ENCODE measurements at places on chromosomes 5 and 9. TPM values are rescaled to one million over a fixed set of nuclear protein-coding genes. Genes with fewer than 3 reads are reported as not detected.

GRXCR2 gene
- not detected for total RNA-seq

LSM11 gene
- 72.3 TPM for total RNA-seq

NUP214 gene
- 46.0 TPM for total RNA-seq

PITX1 gene
- not detected for total RNA-seq

PCDHB4 gene
- 11.0 TPM for total RNA-seq

SGCD gene
- 7.8 TPM for total RNA-seq

MYO10 gene
- 46.6 TPM for total RNA-seq

DOK3 gene
- 9.1 TPM for total RNA-seq

GPR150 gene
- not detected for total RNA-seq

ECM2 gene
- total RNA-seq, result 2.2 TPM

FOXI1 gene
- not detected for total RNA-seq

PPP1R26 gene
- total RNA-seq, result 38.8 TPM

ROR2 gene
- total RNA-seq, result 0.94 TPM

TPRN gene
- total RNA-seq, result 7.5 TPM

ETF1 gene
- total RNA-seq, result 60.4 TPM

LEAP2 gene
- 4.7 TPM for total RNA-seq

BARHL1 gene
- total RNA-seq, result not detected

ERP44 gene
- 28.8 TPM for total RNA-seq

STC2 gene
- total RNA-seq, result 1.9 TPM

SPAAR gene
- total RNA-seq, result 0.31 TPM

DRD1 gene
- total RNA-seq, result 3.4 TPM

Measured in parietal lobe (tissue), 2 donors.